Midbrain (tissue), 1 donor: ENCODE measurements at places on chromosomes 1 and 21.

- no peak for DNase-seq
These were observed 59.3 kb upstream of the GJB5 start for GRCh38 chr1:34695580-34695979.

GRCh38 chr1:54017979-54018378 is at the start of gene LDLRAD1:
TSS of gene LDLRAD1 (minus strand) at chr1:54018186. CDS start at chr1:54018112, 74 bp downstream.
- no peak for DNase-seq

- no peak for DNase-seq
These were observed 187.7 kb upstream of the ADAMTS5 start for GRCh38 chr21:27154451-27155129.

- peak; percentile 23 for DNase-seq
These were observed 36.5 kb upstream of the CD5L start for GRCh38 chr1:157878059-157878458.

DNA sequence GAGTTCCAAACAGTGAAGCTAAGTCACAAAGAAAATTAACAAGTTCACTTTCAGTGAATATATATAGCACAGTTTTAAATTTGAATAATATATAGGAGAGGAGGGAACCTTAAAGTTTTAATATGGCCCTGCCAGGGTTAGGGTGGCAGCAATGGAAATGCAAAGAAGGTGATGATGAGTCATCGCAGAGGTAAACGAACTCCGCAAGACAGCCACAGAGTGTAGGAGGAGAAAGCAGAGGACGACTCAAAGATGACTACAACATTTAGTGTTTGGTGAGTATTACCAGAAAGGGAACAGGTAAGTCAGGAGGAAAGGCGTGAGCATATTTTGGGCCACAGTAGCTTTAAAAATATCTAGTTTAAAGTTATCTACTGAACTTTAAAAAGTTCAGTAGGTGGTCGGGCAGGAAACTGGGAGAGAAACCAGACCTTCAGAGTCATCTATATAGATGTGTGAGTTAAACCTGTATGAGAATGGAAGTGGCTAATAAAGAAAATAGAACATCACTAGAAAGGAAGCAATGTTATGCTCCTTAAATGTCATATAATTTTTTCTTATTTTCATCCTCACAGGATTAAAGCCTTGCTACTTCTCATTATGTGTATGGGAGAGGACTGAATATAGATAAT is 75.7 kb downstream of the UCHL5 start:
- no peak for DNase-seq

DNA sequence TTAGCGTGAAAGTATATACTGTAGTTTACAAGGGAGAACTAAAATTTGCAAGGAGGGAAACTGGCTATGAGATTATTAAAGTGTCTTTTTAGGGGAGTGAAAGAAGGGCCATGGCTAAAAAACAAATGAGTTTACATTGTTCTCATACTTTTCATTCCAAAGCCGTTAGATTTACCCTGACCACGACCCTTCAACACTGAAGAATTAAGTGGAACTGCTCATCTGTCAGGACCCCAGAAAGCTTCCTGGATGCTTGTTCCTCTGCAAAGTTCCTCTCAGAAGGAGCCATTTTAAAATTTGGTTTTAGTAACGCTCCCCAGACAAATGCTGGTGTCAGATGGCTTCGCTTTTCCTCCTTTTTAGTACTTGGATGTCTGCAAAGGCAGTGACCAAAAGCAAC is 82.7 kb upstream of the ZBTB18 start:
- no peak for DNase-seq

- DNase-seq = no peak
These were observed 49.9 kb downstream of the BACE2 start for GRCh38 chr21:41217671-41218385.

DNA sequence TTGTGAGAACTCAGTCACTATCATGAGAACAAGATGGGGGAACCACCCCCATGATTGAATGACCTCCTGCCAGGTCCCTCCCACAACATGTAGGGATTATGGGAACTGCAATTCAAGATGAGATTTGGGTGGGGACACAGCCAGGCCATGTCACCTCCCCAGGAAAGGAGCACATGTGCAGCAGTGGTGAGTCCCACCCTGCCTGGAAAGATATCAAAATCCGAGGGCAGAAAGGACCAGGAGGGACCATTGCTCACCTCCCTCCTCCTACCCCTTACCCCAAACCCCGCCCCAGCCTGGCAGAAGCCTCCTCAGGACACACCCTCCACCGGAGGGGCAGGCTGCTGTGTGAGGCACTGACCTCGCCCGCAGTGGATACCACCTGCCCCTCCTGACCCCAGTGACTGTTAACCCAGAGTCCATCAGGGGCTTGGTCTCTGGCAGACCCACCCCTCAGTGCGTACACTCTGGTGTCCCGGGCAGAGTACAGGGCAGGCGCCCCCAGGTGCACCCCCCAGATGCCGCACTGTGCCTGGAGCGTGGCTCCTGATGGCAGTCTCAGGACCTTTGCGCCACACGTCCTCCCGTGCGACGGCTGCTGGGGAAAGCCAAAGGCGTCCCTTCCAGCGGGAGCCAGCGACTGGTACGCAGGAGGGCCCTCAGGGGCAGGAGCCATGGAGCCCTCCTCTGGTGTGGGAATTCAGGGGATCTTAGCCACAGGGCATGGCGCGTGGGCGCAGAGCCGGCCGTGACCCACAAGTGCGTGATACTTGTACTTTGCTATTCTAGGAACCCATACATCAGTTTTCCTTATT is 20.9 kb downstream of the PDXK start:
- DNase-seq = no peak

DNA sequence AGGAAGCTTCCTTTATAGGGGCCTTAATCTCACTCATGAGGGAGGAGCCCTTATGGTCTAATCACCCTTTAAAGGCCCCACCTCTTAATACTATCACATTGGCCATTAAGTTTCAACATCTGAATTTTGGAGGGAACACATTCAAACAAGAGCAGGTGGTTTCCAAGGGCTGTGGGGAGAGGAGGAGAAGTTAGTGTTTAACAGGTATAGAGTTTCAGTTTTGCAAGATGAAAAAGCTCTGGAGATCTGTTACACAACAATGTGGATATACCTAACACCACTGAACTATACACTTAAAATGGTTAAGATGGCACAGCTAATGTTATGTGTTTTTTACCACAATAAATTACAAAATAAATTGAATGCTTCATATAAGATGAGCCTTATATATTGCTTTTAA is 113.4 kb upstream of the DNAH14 start:
- DNase-seq = no peak

DNA sequence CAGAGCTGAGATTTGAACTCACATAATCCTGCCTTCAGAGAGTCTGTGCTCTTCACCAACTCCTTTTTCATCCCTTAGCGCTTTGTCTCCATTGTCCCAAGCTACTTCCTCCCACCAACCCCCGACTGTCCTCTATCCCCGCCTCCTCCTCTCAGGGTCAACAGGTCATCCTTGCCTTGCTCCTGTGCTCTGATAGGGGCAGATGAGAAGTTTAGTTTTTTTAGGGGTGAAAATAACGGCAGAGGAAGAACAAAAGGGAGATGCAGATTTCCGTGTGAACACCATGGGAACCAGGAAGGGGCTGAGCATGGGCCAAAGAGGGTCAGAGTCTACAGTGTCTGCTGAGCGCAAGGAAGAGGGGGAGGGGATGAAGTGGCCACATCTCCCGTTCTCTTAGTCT is 31.9 kb downstream of the GLUL start:
- DNase-seq = no peak
